COR-L47 (cell line): ENCODE measurements at places on chromosomes 7 and 10.
A peak's percentile ranks its signal among the peaks of the same experiment; 100 is the strongest.

- no peak for DNase-seq
Measured at GRCh38 chr10:103067484-103067883, 125.6 kb downstream of the NT5C2 start.

DNA sequence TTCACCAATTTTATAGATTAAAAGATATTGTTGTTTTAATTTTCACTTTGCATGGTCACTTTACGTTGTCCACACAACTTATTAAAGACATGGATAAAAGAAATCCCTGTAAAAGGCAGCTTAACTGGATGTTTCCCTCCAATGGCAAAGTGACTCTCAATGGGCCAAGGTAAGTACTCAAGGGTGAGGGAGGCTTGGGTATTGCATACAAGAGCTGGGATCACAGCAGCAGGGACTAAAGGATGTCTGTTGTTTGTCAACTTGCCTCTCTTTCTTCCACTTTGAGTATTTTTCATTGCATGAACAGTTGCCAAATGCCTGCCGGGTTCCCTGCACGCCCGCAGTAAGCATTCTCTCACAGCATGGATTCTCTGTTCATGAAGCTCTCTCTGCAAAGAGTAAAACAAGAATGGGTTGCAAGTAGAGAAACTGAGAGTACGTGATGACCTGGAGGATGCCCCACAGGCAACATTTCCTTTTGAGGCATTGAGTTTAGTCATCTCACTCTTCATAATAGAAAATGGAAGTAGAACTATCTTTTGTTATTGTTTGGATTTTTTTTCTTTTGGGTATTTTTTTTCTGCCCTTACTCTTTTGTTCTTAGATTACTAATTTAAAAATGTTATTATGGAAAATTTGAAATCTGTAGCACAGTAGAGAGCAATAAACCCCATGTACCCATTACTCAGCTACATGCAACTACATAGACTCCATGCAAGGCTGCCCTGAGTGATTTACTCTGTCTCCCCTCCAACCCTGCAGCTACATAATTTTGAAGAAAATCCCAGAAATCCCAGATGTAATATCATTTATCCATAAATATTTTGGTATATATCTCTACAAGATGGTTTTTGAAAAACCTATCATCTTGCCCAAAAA, 26.3 kb downstream of the GPR141 start:
- no peak for DNase-seq

DNA sequence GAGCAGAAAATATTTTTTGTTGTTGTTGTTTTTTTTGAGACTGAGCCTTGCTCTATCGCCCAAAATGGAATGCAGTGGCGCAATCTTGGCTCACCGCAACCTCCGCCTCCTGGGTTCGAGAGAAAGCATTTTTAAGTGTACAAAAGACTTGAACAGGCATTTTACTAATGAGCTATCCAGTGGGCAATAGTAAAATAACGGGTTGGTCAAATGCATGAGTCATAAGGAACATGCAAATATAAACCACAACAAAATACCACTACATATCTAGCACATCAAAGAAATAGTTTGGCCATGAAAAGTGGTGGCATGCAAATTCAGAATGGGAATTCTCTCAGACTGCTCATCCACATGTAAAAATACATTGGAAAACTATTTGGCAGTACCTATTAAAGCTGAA, 71.7 kb upstream of the TMEM106B start:
- no peak for DNase-seq

GRCh38 chr7:90384433-90384832, 18.8 kb upstream of the CLDN12 start:
- DNase-seq, result no peak

DNA sequence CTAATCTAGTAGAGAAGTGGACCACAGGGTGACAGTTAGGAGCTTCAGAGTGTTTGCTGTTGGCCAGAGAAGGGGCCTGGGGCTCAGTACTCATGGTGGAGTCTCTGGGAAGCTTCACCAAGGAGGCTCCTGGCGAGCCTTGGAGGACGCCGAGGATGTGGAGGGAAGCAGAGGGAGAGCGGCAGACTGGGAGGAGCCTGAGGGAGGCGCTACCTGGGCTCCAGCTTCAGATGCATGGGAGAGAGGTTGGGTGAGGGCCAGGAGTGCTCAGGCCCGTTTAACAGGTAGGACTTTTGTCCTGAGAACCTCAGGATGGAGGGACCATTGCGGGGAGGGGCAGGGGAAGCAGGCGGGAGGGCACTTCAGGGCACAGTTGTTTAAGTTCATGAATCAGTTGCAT, 24.2 kb downstream of the DOCK1 start:
- DNase-seq, result no peak

DNA sequence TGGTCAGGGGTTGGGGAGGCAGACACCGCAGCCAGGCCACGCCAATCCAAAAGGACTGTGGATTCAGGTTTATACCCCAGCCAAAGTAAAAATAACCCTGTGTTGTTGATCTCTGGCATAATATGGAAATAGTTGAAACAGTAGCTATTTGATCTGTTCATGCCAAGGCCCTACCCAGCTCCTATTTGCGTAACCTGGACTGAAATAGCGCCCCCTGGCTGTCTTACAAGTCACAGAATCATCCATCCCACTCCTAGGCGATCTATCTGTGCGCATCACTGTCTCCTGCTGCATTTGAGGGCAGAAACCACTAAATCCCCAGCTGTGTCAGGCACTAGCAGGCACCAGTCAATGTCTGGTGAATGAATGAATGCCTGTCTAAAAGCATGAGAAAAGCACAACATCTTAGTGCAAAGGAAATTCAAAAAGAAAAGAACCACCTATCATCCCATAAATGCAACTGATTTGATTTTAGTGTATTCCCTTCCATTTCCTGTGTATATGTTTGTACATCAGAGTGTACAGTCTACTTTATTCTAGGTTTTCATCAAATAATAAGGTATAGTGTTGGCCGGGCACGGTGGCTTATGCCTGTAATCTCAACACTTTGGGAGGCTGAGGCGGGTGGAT, 160.0 kb downstream of the SLIT1 start:
- peak; percentile 15 for DNase-seq

DNA sequence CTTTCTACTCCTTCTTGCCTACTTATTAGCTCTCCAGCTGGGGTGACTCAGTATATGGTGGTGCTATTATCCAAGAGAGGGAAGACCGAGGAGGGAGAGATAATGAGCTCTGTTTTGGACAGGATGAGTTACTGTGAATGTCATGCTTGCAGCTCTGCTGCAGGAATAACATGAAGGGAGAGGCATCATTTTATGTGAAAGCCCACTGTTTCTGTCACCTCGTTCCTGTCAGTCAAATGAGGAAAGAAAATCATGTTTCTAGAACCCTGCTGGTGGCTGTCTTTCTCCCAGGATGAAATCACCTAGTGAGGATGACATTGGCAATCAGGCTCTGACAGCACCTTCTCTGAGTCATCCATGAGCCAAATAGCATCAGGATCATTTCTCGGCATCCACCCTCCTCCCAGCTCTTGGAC, 1291.6 kb upstream of the AUTS2 start:
- DNase-seq, result no peak

DNA sequence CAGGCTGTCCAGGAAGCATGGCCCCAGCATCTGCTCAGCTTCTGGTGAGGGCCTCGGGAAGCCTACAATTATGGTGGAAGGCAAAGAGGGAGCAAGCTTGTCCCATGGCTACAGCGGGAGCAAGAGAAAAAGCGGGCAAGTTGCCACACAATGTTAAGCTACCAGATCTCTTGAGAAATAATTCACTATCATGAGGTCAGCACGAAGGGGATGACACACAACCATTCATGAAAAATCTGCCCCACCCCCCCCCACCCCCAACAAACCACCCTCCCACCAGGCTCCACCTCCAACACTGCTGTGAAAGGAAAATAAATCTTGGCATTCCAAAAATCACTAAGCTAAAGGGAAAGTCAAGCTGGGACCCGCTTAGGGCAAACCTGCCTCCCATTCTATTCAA, 545.8 kb upstream of the NRP1 start:
- no peak for DNase-seq

DNA sequence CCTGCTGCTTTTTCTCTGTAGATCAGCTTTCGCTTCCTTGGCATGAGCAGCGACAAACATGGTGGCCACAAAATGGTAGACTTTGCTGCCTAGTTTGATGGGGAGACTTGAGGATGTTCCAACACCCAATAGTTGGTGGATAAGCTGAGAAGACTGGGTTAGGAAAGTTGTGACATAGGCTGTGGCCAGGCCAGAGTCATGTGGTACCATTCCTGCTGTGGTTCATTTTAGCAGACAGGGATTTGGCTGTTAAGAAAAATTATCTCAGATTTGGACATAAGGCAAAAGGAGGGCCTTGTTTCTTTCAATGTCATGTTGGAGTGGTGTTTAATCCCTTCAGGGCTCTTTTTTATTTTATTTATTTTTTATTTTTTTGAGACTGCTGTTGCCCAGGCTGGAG, 26.6 kb upstream of the FAM180A start:
- no peak for DNase-seq

- DNase-seq, result no peak
Measured at GRCh38 chr10:78455811-78456210, 422.1 kb downstream of the RPS24 start.

DNA sequence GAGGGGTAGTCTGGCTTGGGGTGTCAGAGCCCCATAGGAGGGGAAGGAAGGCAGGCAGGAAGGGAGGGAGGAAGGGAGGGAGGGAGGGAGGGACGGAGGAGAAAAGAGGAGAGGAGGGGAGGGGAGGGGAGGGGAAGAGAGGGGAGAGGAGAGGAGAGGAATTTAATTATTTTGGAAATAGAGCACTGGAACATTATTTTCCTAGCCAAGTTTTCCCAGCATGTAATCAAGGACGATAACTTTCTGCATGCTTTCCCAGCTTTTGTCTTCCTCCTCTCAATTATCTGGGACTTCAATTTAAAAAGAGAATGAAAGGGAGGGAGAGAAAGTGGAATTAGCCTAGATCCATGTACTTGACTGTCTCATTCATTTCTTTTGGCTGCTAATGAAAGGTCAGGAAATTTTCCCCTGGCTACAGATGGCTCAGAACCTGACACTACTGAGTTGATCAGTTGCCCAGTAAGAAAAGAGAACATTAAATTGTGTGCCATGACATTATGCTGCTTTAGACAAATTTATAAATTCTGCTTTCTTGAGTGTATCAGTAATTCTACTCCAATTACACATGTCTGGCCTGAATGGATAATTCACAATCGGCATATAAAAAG, 148.8 kb downstream of the LRRC4 start:
- DNase-seq, result no peak

- DNase-seq, result peak; percentile 27
Measured at GRCh38 chr10:91635401-91636400, 2.8 kb upstream of the PPP1R3C start.

DNA sequence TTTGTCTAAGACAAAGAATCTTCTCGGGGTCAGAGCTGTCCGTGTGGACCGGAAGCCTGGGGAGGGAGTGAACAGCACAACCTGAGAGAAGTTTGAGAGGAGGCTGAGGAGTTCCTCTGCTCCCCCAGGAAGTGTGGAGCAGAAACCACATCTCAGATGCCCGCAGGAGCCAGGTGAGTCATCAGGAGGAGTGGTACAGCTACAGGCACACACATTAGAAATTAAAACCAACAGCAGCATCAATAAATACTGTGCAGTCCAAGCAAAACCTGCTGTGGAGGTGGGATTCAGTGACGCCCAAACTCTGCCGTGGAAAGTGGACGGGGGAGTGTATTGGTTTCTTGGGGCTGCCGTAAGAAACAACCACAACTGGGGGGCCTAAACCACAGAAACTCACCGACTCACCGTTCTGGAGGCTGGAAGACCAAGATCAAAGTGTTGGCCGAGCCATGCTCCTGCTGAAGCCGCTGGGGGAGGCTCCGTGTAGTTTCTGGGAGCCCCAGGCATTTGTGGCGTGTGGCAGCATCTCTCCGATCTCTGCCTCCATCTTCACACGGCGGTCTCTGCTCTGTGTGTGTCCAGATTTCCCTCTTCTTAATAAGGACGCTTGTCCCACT, 31.2 kb upstream of the GARS1 start:
- DNase-seq, result no peak

- no peak for DNase-seq
Measured at GRCh38 chr7:133412942-133413341, 160.1 kb downstream of the EXOC4 start.

DNA sequence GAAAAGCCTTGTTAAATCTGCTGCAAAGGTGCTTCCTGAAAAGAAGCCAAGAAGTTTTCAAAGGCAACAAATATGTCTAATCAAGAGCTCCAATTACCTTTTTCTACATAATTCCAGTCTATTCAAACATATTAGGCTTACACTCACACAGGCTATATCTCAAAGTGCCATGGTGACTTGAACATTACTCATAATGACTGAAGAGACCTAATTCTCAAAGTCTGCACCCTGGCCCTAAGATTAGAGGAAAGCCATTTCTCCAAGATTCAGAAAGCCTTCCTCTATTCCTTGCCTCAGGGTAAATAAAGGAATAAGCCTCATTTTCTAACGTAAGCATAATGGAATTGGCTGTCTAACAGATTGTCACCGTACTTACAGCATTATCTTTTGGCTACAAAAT, 78.3 kb upstream of the THSD7A start:
- DNase-seq, result no peak
